Regular cardiac myocyte (primary cell): ENCODE measurements at places on chromosomes 4 and X. TPM values are rescaled to one million over a fixed set of nuclear protein-coding genes. Genes with fewer than 3 reads are reported as not detected.

Gene MAPK10
- 3.3 and 8.5 TPM in 2 replicates for total RNA-seq

Gene FGF2
- total RNA-seq, result 79.8 and 147 TPM in 2 replicates

Gene ARHGAP10
- 34.9 and 48.5 TPM in 2 replicates for total RNA-seq

Gene DRP2
- 2.5 and 9.6 TPM in 2 replicates for total RNA-seq

Gene CACNA1F
- total RNA-seq, result 0.19 TPM in 1 of 2 replicates, not detected in the other

Gene ESX1
- total RNA-seq, result not detected in 2 replicates

Gene GATA1
- not detected in 2 replicates for total RNA-seq

Gene MTTP
- total RNA-seq, result under 0.01 TPM in 2 replicates

Gene SERPINA7
- not detected in 2 replicates for total RNA-seq

Gene FHDC1
- under 0.01 and 0.19 TPM in 2 replicates for total RNA-seq

Gene CT45A3
- not detected in 2 replicates for total RNA-seq

Gene FBXL5
- total RNA-seq, result 103 and 336 TPM in 2 replicates

Gene VSIG4
- not detected in 2 replicates for total RNA-seq

Gene FHL1
- total RNA-seq, result 48.3 and 114 TPM in 2 replicates

Gene GAGE1
- not detected in 2 replicates for total RNA-seq

Gene TMPRSS11B
- not detected in 2 replicates for total RNA-seq

Gene SPATA18
- 8.4 and 17.2 TPM in 2 replicates for total RNA-seq

Gene DNAAF6
- total RNA-seq, result not detected in 2 replicates

Gene NXF2B
- total RNA-seq, result not detected in 2 replicates

Gene UGT2B11
- not detected in 2 replicates for total RNA-seq

Gene VCX3A
- total RNA-seq, result not detected in 2 replicates

Gene GPAT3
- total RNA-seq, result 7.6 and 17.8 TPM in 2 replicates

Gene CCDC110
- 2.3 and 20.3 TPM in 2 replicates for total RNA-seq

Gene POU3F4
- total RNA-seq, result not detected in 2 replicates

Gene HSD17B13
- under 0.01 TPM in 1 of 2 replicates, not detected in the other for total RNA-seq

Gene FAM50A
- 71.0 and 92.2 TPM in 2 replicates for total RNA-seq

Gene ERAS
- not detected in 2 replicates for total RNA-seq

Gene GLOD5
- not detected in 2 replicates for total RNA-seq

Gene XKRX
- under 0.01 and 0.28 TPM in 2 replicates for total RNA-seq

Gene CCDC158
- total RNA-seq, result 0.19 and 1.1 TPM in 2 replicates

Gene MAGEA10
- not detected in 2 replicates for total RNA-seq

Gene EGF
- total RNA-seq, result 0.19 and 0.56 TPM in 2 replicates

Gene MEPE
- not detected in 2 replicates for total RNA-seq

Gene ACE2
- total RNA-seq, result under 0.01 and 1.1 TPM in 2 replicates

Gene ANXA3
- total RNA-seq, result 3.6 and 40.6 TPM in 2 replicates

Gene BEX5
- total RNA-seq, result 0.28 TPM in 1 of 2 replicates, not detected in the other

Gene CDKL2
- under 0.01 and 1.1 TPM in 2 replicates for total RNA-seq

Gene CENPVL1
- total RNA-seq, result not detected in 2 replicates

Gene FOXR2
- total RNA-seq, result not detected in 2 replicates

Gene HEPH
- 17.3 and 50.5 TPM in 2 replicates for total RNA-seq

Gene TIGD4
- total RNA-seq, result 0.19 and 0.28 TPM in 2 replicates

Gene PAGE2
- total RNA-seq, result not detected in 2 replicates

Gene TCEAL5
- not detected in 2 replicates for total RNA-seq

Gene IL21
- total RNA-seq, result not detected in 2 replicates

Gene ARMCX1
- 45.4 and 63.1 TPM in 2 replicates for total RNA-seq

Gene VCX
- not detected in 2 replicates for total RNA-seq

Gene S100P
- total RNA-seq, result not detected in 2 replicates

Gene SSX2B
- not detected in 2 replicates for total RNA-seq

Gene CHIC2
- 96.4 and 101 TPM in 2 replicates for total RNA-seq

Gene CT45A8
- total RNA-seq, result not detected in 2 replicates

Gene PAGE1
- total RNA-seq, result not detected in 2 replicates

Gene ARHGAP36
- not detected in 2 replicates for total RNA-seq

Gene HAUS7
- total RNA-seq, result 12.7 and 31.1 TPM in 2 replicates

Gene SPP1
- total RNA-seq, result 10.7 and 26.5 TPM in 2 replicates

Gene GRIA2
- total RNA-seq, result under 0.01 TPM in 1 of 2 replicates, not detected in the other

Gene SULT1E1
- 3.9 and 9.4 TPM in 2 replicates for total RNA-seq

Gene BRS3
- not detected in 2 replicates for total RNA-seq

Gene RRAGB
- total RNA-seq, result 11.3 and 27.6 TPM in 2 replicates

Gene ANXA10
- 62.9 and 67.7 TPM in 2 replicates for total RNA-seq

Gene CTAG1A
- not detected in 2 replicates for total RNA-seq
